Dorsolateral prefrontal cortex (tissue), 122 donors: ENCODE measurements at places on chromosomes 13 and 19. TPM values are rescaled to one million over a fixed set of nuclear protein-coding genes. Genes with fewer than 3 reads are reported as not detected.

DNA sequence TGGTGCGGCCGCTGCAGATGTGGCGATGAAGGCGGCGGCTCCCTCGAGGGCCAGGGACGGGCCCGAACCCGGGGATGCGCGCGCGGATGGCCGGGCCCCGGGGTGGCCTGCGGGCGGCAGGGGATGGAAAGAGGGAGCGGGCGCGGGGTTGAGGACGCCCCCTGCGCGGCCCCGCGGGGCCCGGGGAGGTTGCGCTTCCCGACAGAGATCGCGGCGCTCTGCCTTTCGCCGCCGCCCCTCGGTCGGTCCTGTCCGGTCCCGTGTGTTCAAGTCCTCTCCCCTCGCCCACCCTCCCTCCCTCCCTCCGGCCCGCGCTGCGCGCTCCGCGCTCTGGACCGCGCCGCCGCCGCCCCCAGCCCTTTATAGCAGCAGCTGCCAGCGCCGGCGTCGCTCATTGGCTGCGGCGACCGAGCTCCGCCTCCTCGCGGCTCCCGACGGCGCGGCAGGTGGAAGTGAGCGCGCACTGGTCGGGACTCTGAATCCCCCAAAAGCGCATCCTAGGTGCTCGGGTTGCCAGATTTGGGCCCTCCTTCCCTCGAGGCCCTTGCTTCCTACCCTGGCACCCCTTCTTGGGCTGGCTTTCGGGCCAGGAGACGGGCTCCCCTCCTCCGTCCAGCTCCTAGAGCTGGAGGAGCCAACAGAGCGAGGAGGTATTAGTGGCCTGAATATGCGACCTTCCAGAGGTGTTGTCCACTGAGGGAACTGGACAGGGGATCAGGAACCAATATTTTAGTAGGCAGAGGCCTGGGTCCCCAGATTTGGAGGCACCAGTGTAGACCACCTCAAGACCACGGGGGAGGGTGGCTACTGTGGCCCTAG is at the start of gene ELAVL3:
Gene ELAVL3 (minus strand): TSS at position 332 of the 819 bp plus-strand sequence. CDS start 438 bp downstream, outside the sequence.
- DNase-seq = peak; percentile 83

DNA sequence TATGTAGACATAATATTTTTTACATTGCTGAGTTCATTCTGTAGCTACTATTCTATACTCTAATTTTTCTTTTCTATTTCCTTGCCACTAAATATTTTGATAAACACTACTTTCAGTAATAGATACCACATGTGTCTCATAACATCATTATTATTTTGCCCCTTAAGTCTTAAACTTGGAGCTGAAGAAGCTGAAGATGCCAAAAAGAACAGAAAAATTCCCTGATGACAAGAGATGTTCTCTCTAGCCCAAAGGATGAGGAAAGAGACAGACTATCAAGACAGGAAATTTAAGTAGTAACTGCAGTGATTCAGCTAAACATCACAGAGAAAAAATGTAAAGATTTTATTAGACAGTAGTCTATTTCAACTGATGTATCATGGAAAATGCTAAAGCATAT is 322.0 kb upstream of the KLHL1 start:
- DNase-seq = no peak

DNA sequence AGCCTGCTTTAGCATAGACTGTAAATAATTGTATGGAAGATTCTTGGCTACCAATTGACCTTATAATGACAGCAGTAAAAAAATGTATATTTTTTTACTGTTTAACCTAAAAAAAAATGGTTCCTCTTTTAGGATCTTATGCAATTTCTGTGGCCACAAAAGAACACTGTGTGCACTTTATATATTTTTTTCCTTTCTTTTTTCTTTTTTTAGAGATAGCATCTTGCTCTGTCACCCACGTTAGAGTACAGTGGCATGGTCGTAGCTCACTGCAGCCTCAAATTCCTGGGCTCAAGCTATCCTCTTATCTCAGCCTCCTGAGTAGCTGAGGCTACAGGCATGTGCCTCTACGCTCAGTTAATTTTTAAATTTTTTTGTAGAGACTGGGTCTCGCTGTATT is 6.1 kb downstream of the FLT3 start:
- DNase-seq = no peak

GRCh38 chr13:44818428-44818827 is 170.8 kb downstream of the NUFIP1 start:
- DNase-seq = no peak

GRCh38 chr19:1267477-1268225 is 1.5 kb upstream of the CIRBP start:
- DNase-seq = no peak

DNA sequence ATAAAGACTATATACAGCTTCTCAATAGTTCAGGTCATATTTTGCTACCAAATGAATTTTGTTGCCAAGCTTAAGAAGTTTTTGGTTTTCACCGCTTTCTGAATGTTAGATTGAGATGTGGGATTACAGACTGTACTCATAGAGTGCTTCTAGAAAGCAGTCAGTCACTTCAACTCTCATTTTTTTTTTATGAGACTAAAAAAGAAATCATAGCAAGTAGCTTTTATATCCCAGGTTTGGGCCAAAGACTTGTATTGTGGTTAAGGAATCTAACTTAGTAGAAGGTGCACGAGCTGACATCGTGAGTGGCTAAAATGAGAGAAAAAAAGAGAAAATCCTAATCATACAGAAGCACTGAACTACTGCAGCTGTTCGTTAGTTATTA is 2.2 kb upstream of the USPL1 start:
- DNase-seq = no peak

- no peak for DNase-seq
Measured at GRCh38 chr13:26017932-26018665, 33.7 kb downstream of the SHISA2 start.

- no peak for DNase-seq
Measured at GRCh38 chr13:28955264-28955966, 135.3 kb downstream of the MTUS2 start.

- DNase-seq = no peak
Measured at GRCh38 chr19:35168196-35168595, 13.7 kb downstream of the FXYD5 start.

GRCh38 chr19:5683177-5683886 is 2.5 kb downstream of the HSD11B1L start:
- no peak for DNase-seq

DNA sequence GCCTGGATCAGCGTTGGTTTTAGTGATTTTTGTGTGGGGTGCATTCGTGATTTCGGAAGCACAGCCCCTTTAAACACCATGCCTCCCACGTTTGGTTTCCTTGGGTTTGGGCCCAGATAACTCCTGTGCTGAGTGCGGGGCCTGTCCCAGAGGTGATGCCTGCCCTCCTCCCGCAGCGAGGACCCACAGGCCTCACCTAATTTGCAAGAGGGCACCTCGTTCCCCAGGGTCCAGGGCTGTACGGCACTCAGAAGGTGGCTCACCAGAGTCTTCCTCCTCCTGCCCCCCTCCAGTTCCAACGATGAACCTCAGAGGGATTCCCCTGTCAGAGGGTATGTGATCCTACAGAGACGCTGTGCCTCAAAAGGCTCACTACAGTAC is 54.3 kb upstream of the SOX1 start:
- no peak for DNase-seq

DNA sequence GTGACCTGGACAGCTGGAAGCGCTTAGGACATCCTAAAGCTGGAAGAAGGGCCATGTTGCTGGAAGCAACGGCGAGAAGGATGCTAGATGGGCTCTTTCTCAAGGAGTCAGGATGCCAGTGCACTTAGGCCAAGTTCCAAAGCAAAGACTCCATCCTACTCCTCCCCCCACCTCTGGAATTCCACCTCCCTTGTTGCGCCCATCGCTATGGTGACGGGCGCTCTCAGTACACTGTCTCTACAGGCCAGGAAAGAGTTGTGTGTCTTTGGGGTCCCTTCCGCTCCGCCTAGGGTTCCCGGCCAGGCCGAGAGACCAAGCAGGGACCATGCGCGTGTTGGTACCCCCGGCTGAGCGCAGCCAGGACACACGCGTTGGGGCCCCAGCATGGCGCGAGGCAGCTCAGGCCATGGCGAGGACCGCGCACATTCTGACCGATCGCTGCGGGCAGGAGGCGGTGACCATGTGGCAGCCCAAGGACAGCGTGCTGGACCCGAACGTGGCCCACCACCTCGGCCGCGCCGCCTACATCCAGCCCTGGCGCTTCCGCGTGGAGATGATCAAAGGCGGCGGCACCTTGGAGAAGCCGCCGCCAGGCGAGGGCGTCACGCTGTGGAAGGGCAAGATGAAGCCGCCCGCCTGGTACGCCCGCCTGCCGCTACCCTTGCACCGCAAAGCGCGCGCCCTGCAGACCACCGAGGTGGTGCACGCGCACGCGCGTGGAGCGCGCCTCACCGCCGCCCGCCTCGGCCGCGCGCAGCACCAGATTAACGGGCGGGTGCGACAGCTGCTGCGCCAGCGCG is 31.0 kb upstream of the SLC1A6 start:
- no peak for DNase-seq

DNA sequence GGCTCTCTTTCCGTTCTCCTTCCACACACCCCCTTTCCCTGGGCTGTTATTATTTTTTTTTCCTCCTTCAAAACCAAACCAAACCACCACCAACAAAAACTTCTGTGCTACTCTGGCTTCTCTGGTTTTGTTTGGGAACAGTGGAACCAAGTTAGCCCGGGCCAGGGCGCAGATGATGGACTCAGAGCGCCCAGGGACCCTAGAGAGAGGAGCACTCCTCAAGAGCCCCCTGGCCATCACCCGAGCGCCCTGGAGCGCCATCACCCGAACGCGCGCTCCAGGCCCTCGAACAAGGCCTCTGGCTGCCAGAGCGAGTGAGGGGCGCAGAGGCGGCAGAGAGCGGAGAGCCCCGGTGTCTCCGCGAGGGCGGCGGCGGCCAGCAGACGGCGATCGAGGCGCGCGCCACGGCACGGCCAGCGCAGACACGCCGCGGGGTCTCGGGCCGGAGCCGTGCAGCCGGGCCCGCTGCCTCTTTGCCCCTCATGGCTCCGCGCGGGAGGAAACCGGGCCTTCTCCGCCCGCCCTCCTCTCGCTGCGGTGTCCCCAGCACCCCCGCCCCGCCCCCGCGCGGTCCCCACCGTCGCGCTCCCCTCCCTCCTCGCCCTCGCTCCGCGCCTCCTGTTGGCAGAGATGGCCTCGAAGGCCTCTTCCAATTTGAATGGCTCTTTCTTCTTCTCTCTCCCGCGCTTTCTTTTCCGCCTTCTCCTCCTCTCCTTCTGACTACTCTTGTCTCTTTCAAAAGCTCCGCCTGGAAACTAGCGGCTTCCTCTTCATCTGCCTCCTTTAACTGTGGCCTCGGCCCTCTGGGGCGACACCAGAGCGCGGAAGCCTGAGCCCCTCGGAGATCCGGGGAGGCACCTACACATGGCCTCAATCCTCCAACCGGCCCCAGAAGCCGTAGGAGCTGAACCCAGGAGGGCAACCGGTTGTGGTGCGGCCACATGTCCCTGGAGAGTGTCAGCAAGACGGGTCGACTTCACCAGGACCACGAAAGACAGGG is 4.1 kb upstream of the SOX1 start:
- no peak for DNase-seq

GRCh38 chr19:16326401-16327168 is 2.0 kb downstream of the KLF2 start:
- DNase-seq = no peak

DNA sequence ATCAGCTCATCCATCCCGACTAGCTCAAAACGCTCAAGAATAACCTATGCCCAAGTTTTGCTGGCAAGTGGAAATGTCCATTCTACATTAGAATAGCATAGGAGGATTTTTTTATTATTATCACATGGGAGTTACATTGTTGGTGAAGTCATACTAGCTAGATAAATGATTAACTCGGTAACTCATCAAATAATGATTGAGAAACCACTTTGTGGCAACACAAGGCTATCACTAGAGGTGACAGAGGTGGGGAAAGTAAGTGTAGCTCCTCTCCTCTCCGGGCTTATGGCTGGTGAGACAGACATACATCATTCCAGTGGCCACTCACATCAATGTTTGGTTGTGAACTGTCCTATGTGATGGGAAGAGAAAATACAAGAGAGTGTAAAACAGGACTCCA is 161.6 kb downstream of the ZIC5 start:
- no peak for DNase-seq

- DNase-seq = no peak
Measured at GRCh38 chr19:47595944-47596343, 13.0 kb upstream of the BICRA start.

DNA sequence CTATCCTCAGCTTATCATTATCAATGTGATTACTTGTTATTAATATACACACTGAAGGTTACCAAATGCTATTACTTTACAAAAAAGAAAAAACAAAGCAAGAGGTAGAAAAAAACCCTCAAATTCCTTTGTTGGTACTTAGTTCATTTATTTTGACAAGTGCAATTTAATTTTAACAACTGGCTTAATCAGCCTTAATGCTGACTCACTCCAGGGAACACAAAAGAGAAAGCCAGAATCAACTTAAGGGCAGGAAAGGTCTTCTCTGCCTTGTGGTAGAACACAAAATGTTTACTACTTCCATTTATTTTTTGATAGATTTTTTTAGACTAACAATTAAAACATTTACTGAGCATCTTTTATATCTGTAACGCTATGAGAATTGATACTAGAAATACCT is 417.1 kb downstream of the PCDH17 start:
- no peak for DNase-seq

DNA sequence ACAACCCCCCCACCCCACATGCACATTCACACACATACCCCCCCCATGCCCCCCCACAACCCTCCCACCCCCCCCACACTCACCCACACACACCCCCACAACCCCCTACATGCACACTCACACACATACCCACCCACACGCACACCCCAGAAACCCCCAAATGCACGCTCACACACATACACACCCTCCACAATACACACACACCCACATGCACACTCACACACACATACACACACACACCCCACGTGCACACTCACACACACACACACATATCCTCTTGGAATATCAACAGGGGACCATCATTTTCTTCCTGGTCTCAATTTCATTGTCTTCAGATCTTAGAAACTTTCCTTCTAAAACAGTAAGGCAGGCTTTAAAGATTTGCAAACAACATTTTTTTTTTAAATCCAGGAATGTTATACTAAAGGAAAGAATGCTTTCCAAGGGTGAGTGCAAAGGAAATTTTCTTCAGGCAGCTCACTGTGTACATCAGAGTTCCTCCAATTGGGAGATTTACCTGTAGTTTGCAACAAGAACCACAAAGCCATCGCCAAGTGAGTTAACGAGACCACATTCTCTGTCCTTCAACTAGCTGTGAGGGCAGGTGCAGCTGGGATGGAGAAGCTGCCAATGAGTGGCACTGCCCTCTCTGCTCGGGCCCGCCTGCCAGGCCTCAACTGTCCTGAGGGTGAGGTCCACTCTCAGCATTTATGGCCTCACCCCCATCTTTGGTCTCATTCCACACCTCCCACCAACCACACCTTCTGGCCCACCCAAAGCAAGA is 53.0 kb downstream of the MRPL57 start:
- DNase-seq = no peak

The DCT gene
- total RNA-seq = 2.3 TPM

The TLE5 gene
- 761 TPM for total RNA-seq

The CACTIN gene
- total RNA-seq = 34.7 TPM

The PRKCG gene
- 46.1 TPM for total RNA-seq

The NTN5 gene
- total RNA-seq = 5.3 TPM

The P2RY11 gene
- total RNA-seq = 20.3 TPM

The MTIF3 gene
- 58.8 TPM for total RNA-seq

The DYRK1B gene
- 38.6 TPM for total RNA-seq

The PNMA8B gene
- 89.0 TPM for total RNA-seq

The UGGT2 gene
- 66.2 TPM for total RNA-seq
